ENCODE measurements at places on chromosomes 4 and X.
A peak's percentile ranks its signal among the peaks of the same experiment; 100 is the strongest.

GRCh38 chr4:25306518-25307057 is 6.0 kb upstream of the ZCCHC4 start:
- DNase-seq, result no peak

DNA sequence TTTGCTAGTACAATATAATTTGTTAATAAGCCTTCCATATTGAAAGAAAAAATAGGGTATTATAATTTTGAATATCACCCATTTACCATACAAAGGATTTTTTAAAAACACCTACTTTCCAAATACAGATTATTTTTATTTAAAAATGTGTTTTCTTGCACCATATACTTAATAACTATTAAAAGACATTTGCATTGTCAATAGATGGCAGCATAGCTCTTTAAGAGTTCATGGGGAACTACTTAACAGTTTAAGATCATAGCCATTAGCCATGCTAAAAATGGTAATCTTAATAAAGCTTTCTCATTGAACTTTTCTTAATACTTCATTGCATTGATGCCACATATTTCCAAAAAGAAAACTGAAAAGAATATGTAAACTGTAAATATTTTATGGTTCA is 1995.9 kb downstream of the C4orf33 start:
- no peak for DNase-seq

DNA sequence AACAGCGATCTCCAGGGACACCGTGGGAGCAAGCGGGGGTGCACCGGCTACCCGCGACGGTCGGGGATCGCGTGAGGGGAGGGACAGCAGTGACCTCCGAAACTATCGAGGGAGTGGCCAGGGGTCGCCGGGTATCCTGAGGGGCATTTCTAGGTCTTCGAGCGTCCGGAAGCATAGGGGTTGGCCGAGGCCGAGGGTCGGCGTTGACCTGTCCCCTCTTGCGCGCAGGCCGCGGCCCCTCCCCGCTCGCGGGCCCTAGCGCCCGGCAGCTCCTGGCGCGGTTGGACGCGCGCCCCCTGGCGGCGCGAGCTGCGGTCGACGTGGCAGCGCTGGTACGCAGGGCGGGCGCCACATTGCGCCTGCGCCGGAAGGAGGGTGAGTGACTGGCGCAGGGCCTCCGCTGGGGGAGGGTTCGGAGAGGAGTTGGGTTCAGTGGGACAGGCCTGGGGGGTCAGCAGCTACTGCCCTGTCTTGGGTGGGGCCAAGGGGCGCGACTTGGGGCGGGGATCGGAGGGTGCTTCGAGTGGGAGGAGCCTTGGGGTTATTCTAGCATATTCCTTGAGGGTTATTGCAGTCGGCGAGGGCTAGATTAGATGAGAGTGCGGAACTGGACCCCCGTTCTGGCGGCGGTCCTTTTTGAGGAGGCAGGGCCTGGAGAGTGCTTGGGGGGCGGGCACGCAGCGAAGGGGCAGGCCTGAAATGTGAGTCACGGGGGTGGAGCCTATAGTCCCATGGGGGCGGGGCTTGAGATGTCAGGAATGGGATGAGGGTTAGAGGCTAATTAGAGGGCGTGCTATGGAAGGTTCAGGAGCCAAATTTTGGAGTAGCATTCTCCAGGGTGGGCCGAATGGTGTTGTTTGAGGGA is 1.2 kb downstream of the MAGIX start:
- DNase-seq, result peak; percentile 75

DNA sequence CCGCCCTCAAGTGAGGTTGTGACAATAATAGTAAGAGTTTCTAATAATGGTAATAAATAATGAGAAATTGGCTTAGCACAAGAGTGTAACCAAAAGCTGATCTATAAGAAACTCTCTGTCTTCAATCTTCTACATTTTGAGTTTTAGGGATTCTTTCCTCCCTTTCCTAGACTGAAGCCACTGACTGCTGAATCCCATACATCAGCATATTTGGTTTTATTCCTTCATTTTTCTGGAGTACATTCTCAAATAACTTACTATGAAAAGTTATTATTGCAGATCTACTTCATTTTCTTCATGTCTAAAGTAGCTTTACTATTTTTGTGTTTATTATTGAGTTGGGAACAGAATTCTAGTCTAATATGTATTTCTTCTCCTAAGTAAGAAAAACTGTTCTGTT is 49.9 kb upstream of the ADAD1 start:
- DNase-seq, result no peak

- DNase-seq, result no peak
Measured at GRCh38 chr4:105116616-105117319, 29.9 kb upstream of the TET2 start.

GRCh38 chr4:6955261-6955911 is 45.8 kb downstream of the TBC1D14 start:
- DNase-seq, result no peak

DNA sequence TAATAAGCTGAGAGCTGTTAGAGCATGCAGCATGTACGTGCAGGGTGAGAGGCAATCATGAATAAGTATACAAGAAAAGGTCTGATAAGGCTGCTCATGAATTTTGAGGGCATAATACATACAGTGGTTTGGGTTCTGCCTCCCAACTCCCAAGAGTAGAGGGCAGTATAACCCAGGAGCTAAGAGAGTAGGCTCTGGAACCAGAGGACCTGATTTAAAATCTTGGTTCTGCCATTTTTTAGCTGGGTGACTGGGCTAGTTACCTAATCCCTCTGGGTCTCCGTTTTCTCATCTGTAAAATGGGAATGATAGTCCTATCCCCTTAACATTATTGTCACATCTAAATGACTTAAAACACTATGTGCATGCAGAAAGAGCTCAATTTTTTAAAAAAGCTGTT is 85.3 kb downstream of the LNX1 start:
- DNase-seq, result no peak

- DNase-seq, result no peak
Measured at GRCh38 chr4:56243107-56243506, 144.2 kb downstream of the AASDH start.

DNA sequence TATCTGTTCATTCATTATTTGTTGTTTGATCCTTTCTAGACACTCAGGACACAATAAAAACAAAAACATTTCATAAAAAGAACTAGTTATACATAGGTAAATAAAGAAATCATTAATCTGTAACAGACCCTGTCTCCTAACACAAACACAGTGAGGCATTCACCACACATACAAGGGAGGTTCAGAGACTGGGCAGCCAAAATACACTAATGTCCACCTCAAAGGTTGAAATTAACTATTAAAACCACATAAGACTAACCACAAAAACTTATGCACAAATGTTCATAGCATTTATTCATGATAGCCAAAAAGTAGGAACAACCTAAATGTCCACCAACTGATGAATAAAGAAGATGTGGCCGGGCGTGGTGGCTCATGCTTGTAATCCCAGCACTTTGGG is 7.8 kb downstream of the PAPSS1 start:
- DNase-seq, result no peak

DNA sequence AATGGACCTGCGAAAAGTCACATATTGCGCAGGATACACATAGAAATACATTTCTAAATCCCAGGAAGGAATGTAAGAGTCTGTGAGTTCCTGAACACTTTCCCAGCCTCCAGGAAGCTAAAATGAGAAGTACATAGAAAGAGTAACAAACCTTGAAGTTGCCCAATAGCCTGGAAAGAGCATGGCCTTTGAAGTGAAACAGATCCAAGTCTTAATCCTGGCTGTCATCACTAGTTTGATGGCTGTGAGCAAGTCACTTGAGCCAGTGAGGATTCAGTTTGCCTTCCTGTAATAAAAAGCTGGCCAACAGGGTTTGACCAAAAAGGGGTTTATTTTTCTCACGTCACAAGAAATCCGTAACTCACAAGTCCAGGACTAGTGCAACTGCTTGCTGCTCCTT is 69.8 kb downstream of the ARHGEF38 start:
- DNase-seq, result no peak

DNA sequence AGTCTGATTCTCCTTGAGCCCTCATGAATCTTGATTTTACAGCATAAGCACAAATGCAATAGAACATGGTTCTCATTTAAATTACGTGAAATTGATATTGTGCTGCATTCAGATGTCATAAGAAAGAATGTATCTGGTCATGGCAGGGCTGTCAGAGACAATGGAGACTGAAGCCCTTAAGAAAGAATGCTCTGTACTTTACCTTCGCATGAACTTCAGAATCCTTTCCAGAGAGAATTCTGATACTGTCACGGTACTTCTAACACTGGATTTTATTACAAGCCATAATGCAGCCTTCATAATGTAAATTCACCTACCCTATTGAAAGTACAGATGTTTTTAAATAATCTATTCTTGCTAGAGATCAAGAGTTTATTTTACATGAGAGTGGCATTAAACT is 677.9 kb upstream of the ADGRL3 start:
- DNase-seq, result no peak

- no peak for DNase-seq
Measured at GRCh38 chrX:2863646-2864045, 34.9 kb downstream of the GYG2 start.

DNA sequence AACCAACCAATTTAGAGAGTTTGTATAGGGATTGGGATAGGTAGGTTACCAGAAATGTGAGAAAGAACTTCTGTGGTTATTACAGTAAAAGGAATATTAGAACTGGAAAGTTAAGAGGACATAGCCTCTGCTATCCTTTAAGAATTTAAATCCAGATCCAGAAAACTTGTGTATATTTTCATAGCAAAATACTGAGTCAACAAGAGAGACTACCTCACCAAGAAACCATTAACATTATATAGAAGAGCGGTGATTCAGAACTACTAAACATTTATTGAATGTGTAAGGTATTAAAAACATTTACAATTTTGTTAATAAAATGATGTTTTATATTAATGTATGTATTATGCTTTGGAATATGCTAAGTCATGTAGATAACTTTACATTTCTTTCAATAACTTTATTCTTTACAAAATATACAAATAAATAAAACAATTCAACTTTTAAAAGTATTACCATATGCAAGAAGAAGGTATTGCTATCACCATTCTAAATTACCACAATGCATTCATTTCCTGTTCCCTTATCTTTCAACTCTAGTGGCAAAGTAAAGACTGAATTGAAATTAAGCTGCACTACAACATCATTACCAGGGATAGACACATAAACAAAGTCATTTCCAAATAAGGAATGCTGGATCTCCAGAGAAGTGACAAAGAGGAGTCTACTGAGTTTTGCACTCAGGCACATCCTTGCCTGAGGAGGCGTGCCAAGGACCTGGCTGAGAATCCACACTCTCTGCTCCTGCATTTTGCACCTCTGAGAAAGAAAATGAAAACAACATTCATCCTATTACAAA is 6.1 kb upstream of the BDH2 start:
- DNase-seq, result no peak

DNA sequence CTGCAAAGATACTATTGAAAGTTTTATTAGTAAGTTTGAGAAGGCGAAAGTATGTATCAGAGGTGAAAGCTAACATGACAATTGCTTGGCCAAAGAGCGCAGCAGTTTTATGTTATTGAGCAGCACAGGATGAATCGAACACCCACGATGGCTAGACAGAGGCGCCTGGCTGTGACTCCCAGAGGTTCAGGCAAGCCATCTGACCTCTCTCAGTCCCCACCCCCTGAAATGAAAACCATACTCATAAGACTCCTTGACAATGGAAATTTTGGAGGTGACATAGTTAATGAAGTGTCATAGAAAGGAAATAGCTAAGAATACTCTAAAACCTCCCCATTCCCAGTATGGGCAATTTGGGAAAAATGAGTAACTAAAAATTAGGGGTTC is 70.6 kb downstream of the MGST2 start:
- DNase-seq, result no peak

GRCh38 chr4:184756399-184756798 is 22.5 kb upstream of the CENPU start:
- no peak for DNase-seq

DNA sequence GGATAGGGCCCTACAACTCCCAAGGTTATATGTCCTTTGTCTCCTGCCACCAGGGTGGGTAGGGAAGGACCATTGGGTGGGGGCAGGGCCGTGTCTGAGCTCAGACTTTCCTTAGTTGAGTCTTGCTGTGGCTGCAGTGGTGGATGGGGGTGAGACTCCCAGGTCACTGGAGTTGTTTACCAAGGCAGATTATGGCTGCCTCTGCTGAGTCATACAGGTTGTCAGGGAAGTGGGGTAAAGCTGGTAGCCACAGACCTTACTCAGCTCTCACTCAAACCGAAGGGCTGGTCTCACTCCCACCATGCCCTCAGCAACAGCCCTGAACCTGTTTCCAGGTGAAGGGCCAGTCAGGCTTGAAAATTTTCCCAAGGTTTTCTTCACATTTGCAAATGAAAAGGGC is 58.8 kb upstream of the FAAH2 start:
- no peak for DNase-seq

DNA sequence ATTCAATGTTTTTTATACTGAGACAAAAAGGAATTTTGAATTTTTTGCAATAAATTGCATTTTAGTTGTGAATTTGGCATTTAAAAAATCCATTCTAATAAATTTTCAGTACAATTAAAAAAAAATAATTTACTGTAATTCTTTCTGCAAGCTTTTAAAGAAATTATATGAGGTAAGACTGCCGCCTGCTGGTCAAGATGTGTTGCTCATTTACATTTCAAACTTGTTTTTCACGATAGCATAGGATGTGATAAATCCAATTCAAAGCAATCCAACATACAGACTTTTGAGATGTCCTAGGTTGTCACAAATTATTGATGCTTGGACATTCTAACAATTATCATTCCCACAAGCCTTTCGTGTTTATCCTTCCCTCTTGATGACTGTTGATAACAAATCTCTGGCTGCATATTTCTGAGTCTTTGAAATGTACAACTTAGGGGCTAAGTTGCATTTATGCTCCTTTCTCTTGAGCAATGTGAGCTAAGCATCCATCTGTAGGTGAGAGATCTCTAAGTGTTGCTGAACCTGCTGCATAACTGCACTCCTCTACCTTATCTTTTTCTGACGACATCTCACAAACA is 21.7 kb upstream of the MFAP3L start:
- DNase-seq, result no peak

GRCh38 chr4:76954489-76954888 is 4.9 kb downstream of the SEPTIN11 start:
- DNase-seq, result no peak

DNA sequence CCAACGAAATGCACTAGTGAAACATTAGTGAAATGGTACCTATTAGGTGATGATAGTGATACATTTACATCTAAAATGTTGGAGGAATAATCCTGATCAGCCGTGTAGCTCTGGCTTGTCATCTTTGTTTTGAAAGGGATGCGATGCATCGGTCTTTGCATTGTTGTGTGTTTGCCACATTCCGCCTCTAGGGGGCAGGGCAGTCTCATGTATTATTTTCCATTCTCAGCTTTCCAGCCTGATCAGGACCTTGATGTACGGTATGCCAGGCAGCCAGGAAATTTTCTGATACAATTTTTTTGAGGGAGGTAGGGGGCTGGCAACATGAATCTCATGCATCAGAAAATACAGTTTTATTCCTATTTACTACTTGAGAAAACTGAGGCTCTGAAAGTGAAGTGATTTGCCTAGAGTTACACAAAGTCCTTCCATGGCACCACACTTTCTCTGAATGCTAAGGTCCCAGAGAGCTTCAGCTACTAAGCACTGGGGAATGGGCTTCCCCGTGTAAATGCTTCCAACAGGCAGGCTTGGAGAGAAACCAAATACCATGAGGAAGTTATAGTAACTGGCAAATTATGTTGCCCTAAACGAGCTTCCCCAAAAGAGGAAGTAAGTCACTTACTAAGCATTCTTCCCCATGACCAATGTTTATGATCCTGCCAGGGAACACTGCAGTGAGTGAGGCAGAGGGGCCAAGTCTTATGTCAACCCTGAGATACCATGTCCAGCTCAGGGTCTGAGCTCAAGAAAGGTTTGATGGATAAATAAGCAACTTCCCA is 31.8 kb upstream of the IQSEC2 start:
- peak; percentile 35 for DNase-seq
